Cortex of kidney (tissue), 1 donor: ENCODE measurements at places on chromosomes 4 and X.

DNA sequence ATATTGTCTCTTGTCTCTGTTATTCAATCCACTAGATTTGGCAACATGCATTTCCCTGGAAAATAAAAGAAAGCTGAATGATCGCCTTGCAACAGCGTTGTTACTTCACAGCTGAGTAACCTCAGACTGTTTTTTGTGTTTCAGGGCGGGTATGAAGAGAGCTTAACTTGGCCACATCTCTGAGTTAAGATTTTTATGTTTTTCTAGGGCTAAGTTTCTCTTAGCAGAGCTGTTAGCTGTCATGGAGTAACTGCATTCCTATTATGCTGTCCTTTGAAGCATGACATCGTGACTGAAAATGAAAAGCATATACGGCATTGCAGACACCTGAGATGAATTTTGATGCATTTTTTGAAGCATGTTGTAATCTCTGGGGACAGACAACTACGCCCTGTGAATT is 1798.9 kb downstream of the PCDH7 start:
- DNase-seq, result no peak

GRCh38 chr4:144582975-144583374 is 63.0 kb upstream of the HHIP start:
- no peak for DNase-seq

DNA sequence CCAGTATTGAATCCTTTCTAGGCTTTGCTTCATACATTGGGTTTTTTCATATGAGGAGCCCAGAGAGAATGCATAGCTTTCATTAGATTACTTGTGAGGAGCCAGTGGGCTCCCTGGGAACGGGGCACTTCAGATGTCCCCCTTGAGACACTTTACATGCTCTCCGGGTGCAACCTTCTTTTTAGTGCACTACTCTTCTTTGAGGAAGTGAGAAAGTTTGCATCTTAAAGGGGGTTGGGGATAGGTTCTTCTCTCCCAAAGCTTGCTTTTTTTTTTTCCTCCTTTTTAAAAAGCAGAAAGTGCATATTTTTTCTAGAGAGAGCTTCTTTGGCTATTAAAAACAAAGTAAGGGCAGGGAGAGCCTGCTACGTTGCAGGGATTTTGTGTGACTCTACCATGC is 4.3 kb downstream of the HADH start:
- no peak for DNase-seq

DNA sequence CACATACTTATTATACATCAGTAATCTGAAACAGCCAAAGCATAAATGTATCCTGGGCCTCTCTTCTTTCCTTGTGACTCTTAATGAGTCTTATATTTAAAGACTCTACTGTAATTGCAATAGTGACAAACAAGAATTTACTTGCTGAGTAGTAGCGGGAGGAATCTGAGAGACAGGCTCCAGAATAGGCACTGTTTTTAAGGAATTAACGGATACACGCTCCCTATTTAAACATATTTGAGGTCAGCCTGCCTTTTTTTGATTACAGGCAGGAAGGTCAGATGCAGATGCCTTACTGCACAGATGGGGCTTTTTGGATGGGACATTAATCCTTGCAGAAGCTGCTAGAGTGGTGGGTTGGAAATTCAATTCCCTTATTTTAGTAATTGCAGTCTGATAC is 196.3 kb upstream of the ANXA3 start:
- no peak for DNase-seq

DNA sequence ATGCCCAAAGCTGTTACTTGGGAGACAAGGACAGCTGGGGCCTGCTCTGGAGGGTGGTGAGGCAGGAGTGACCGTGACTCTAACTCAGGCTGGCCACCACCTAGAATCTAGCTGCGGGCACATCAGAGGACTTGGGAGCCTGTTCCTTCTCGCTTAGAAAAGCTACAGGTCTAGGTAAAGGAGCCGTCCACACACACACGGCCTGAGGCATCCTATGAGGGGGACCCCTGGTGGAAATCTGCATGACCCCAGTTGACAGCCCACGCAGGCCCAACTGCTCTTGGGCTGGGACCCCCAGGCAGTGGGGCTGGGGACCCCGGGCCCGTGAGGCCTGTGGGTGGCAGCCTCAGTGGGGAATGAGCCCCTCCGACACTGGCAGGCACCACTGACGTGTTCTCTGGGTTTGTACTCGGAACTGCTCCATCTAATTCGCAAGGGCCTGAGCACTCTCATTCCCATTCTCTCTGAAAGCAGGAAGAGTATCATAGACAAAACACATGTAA is 75.6 kb downstream of the ACOX3 start:
- DNase-seq, result no peak

GRCh38 chr4:109610489-109610888 is 50.4 kb downstream of the MCUB start:
- DNase-seq, result no peak

- no peak for DNase-seq
Observed at GRCh38 chr4:129668092-129668491, 572.1 kb downstream of the C4orf33 start.

DNA sequence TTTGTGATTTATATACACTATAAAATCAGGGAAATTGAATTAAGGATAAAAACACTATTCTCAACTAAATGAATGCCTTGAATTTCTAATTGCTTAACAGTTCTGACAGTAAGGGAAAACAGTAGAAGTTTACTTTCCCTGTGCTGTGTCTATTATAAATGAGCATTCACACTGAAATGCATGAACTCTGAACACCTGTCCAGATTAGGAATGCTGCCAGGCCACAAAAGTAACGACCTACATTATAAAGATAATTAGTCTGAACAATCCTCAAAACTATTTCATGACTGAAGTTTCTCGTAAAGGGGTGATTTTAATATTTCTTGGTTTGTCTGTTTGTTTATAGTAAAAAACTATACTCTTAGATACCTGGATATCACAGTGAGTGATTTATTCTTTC is 2.0 kb downstream of the NDST3 start:
- DNase-seq, result no peak

DNA sequence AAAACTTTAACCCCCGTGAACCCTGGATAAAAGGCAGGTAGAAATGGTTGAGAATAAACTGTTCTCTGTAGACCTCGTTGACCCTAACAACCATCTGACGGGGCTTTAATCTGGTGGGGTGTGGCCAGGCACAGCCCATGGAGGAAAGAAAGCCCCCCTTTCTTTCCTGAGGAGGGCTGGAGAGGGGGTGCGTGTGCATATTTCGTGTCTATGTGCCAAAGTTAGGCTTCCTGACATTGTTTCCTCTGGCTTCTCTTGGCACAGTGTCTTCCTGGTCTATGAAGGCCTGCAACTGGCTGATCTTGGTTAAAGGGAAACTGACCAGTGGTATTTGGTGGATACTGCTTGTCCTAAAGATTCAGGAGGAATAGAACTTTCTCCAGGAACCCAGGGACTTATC is 97.1 kb downstream of the MGST2 start:
- DNase-seq, result no peak

DNA sequence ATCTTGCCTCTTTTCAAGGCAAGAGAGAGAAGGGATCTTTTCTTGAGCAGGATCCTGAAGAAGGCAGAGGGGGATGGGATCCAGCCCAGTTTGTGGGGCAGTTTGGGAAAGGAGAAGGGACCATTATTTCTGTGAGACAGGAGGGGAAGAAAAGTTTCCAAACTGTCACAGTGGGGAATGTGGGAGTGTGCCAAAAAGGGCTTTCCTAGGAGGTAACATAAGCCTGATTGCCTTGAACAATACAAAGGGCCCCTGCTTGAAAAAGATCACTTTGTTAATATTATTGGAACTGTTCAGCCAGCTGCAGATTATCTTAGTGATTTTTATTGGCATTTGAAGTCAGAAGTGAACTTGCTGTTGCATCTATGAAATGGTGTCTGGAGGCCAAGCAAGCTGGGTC is 55.2 kb downstream of the MTM1 start:
- DNase-seq, result no peak

GRCh38 chr4:11537846-11538245 is 109.2 kb upstream of the HS3ST1 start:
- DNase-seq, result no peak

DNA sequence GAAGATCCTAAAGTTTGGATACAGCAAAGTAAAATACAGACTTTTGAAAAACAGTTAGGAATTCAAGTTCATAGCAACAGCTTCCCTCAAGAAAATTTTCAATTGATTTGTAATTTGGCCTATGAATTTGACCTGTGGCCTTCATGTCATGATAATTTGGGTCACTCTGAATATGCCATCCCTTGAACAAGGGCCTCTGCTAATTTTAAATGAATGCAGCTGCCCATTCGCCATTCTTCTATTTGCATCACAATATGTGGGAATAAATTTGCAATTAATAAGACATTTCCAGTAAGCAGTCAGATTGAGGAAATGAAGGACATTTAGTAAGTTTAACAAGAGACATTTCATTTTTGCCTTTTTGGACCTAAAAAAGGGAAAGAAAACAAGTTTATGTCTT is 1.9 kb upstream of the REST start:
- DNase-seq, result no peak

DNA sequence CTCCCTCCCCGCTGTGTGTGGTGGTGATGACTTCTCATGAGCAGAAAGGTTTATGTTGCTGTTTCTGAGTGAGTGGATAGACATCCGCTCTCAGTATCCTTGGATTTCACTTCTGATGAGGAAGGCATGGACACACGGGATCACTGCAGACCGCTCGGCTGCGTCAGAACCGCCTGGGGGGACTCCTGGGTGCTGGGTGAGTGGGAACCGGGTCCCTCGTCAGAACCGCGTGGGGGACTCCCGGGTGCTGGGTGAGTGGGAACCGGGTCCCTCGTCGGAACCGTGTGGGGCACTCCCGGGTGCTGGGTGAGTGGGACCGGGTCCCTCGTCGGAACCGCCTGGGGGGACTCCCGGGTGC is 9.0 kb downstream of the CTBP1 start:
- DNase-seq, result no peak

DNA sequence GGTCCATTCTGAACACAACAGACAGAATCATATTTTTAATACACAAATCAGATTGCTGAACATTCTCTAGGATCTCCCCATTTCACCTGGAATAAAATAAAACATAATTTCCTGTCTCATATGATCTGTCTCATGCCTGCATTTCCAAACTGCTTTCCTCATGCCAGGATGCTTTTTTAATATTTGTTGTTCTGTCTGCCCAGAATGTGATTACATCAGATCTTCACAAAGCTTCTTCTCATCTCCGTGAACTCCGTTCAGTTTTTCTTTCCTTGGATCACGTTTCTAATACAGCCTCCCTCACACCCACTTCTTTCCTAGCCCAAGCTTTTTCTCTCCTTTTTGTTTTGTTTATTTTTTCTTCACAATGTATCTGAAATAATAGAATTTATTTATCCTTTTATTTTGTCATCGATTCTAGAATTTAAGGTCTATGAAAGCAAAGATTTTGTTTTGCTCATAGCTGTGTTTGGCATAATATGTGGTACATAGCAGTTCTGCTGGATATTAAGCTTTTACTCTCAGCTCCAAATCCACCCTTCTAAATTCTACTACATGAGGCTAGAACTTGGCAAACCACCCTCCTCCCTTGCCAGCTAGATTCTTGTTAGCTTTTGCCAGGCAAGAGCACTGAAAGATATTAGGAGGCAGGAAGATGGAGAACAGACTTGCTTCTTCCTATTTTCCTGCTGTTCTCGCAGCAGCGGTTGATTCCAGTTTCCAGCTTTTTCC is 165.5 kb upstream of the SLIT2 start:
- no peak for DNase-seq

GRCh38 chr4:184860018-184860779 is 34.4 kb upstream of the ACSL1 start:
- DNase-seq, result no peak
